Stimulated activated CD4-positive, alpha-beta T cell treated with anti-CD3 and anti-CD28 coated beads, Interleukin-4, amount 100 ng/mL, for 48 hours (primary cell): ENCODE measurements at places on chromosomes 6 and 20.

- no peak for DNase-seq
Observed at GRCh38 chr20:45253261-45253660, 1.1 kb downstream of the SLPI start.

DNA sequence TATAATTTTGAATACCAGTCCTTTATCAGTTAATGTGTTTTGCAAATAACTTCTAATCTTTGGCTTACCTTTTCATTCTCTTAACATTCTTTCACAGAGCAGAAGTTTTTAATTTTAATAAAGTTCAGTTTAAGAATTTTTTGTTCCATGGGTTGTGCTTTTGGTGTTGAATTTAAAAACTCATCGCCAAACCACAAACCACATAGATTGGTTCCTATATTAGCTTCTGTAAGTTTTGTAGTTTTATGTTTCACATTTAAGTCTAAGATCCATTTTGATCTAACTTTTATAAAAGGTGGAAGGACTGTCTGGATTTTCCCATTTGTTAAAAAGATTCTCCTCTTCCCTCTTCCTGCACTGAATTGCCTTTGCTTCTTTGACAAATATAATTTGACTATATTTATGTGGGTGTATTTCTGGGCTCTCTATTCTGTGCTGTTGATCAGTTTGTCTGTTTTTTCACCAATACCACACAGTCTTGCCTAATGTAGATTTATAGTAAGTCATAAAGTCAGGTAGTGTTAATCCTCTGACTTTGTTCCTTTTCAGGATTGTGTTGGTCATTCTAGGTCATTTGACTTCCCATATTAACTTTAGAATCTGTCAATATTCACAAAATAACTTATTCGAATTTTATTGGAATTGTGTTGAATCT, 17.5 kb upstream of the SDCBP2 start:
- no peak for DNase-seq

DNA sequence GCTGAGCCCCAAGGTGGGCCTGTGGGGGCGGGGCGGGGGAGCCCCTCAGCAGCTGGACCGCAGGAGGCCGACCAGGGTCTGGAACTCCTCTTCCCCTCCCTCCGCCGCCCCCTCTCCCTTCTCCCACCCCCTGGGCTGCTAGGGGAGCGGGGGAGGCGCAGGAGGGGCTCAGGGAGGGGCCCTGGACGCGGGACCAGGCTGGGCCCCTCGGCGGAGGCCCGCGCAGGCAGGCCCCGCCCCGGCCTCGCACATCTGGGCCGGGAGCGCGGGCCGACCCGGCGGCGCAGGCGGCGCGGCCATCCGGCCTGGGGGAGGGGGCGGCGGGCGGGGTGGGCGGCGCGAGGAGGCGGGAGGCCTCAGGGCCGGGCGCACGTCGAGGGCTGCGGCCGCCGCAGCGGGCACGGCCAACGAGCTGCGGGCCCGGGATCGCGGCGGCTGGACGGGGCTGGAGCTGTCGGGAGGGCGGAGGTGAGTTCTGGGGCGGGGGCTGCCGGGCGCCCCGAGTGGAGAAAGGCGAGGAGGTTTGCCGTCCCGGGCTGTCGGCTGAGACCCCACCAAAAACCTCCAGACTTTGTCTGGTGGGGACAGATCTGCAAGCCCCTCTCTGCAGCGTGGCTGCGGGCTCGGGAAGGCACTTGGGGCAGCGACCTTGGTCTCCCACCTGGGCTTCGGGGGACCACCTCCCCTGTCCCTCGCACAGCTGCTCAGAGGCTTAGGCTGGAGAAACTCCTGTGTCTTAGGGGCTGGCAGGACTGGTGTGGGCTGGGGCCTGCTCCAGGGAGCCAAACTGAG, at the start of gene HSPA12B:
Gene HSPA12B (plus strand): TSS at position 359 of the 792 bp plus-strand sequence. CDS start 5,990 bp downstream, outside the sequence.
- no peak for DNase-seq

- no peak for DNase-seq
Observed at GRCh38 chr20:48684501-48685041, 143.2 kb downstream of the PREX1 start.

- no peak for DNase-seq
Observed at GRCh38 chr20:54133434-54134427, 40.1 kb downstream of the CYP24A1 start.

- no peak for DNase-seq
Observed at GRCh38 chr6:4294636-4295035, 159.3 kb upstream of the ECI2 start.

- no peak for DNase-seq
Observed at GRCh38 chr20:45016089-45016671, 49.9 kb downstream of the STK4 start.

- no peak for DNase-seq
Observed at GRCh38 chr6:143441680-143442545, 8.6 kb downstream of the ADAT2 start.

DNA sequence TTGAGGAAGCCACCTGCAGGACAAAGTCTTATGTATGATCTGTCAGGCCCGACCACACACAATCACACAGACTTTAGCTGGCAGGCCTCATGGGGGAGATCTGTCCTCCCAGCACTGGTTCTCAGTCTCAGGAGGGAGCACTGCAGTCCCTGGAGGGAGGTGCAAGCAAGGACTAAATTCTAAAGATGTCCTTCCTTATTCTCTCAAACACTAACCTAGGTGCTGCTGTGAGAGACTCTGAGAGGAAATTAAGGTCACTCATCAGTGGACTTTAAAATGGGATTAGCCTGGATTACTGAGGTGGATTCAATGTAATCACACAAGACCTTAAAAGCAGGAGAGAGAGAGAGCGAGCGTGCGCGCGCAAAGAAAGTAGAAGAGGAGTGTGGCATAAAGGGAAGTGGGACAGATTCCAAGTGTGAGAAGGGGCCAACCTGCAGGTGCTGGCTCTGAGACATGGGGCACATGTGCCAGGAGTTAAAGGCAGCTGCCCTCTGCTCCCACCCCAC, 14.3 kb downstream of the GLO1 start:
- DNase-seq = no peak

DNA sequence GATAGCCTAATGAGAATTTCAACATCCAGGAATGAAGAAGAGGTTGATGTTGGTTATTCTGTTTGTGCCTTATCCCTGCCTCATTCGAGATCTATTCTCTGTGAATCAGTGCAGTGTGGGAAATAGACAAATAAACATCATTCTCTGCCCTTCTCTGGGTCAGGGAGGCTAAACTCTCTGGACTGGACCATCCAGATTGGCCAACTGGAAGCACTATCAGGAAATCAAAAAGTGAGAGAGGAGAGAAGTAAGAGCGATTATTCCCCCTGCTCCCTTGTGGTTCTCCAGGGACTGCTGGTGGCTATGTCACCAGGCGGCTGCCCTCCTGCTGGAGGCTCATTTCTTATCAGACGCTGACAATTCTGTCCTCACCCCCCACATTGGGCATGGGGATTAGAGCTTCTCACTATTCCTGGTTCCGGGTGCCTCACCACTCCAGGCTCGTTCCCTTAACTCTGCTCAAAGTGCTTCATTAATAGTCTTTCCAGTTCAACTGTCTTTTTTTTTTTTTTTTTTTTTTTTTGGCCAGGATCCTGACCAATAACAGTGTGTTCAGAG, 201.7 kb upstream of the RREB1 start:
- no peak for DNase-seq

- DNase-seq = no peak
Observed at GRCh38 chr20:41068806-41069205, 40.2 kb downstream of the TOP1 start.

DNA sequence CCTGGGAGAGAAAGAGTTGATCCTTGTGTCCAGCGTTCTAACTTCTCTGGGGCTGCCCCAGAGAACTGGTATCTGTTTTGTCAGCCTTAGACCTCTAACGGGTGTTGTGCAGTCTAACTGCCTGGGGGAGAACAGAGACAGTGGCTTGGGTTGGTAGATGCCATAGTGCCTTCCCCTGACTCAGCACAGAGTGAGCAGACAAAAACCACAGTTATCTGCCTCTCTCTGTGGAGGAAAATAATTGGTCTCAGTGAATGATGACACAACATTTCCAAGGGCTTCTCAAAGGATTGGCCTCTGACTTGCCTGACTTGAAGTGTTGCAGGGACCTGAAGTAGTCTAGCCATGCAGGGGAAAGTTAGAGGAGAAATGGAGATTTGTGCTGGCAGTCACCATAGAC, 226.2 kb upstream of the MAN1A1 start:
- no peak for DNase-seq

GRCh38 chr6:12001706-12002435, 10.2 kb upstream of the HIVEP1 start:
- no peak for DNase-seq

- DNase-seq = peak; percentile 16
Observed at GRCh38 chr6:125099211-125100073, 54.1 kb upstream of the TPD52L1 start.

DNA sequence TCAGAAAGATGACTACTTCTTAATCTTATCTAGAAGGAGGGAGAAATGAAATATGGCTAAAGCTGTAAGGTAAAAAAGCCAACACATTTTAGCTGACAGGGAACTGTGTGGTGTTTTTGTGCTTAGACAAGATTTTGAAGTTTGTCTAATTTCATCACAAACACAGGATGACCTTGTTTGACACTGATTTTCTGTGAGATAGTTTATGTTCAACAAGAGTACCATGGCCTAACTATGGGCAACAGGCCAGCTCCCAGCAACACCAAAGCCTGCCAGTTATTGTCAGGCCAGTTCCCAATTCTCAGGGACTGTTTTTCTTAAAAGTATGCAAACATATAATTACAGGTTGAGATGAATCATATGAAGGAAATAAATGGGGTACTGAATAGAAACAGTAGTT, 5.5 kb upstream of the ABCF1 start:
- no peak for DNase-seq

DNA sequence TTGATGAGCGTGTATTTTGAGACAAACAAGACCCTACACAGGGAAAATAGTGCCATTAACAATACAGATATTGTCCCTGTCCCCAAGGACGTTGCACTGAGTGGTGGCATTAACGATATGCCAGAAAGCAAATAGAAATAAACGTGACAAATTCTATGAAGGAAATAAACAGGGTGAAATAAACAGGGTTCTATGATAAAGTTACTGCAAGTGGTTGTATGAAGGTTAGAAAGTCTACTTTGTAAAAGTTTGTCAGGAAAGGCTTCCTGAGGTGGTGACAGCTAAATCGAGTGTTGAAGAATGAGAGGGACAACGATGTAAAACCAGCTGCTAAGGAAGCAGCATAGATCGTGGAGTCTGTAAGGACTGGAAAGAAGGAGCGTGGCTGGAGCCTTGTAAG, 380.2 kb downstream of the LAMA2 start:
- DNase-seq = no peak

GRCh38 chr20:51768759-51769517, 748 bp upstream of the ATP9A start:
- DNase-seq = no peak

DNA sequence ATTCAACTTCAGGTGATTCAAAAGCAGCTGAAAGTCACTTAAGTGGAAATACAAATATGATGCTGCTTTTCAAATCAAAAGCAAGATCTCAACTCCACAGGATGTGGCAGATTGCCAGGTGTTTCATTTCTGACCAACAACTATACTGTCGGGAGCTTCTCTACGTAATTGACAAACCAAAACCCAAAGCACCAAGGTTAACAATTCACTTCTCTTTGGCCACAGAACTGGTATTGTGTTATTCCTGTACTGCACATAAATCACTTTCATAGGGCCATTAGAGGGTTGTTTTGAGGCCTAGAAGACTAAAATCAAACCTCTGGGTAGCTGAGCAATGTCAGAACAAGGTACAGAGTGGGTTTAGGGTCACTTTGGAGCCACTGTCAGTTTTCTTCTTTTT, 169.7 kb downstream of the HAO1 start:
- DNase-seq = no peak

- no peak for DNase-seq
Observed at GRCh38 chr6:121188356-121188755, 145.9 kb downstream of the TBC1D32 start.
